ENCODE measurements at places on chromosomes 3 and 15. TPM values are rescaled to one million over a fixed set of nuclear protein-coding genes. Genes with fewer than 3 reads are reported as not detected.

Gene H1-8
- not detected for polyA plus RNA-seq

DNA sequence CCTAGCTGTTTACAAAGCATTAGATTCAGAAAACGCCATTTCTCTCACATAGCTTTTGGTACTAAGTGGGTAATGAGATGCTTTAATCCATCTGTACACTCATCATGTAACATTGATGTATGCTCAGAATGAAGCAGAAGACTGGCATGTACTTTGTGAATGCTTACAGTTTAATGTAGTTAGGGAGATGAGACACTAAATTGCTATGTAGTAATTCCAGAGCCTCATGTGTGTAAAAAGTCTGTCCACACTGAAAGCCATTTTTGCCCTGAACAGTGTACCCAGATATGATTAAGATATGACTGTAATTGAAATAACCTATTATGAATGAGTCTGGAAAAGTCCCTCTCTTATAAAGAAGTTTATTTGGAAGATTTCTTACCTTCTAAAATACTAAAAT lies 66.5 kb downstream of the ARMC8 start:
- DNase-seq, result peak; percentile 55

GRCh38 chr3:67526246-67526645 lies 128.2 kb downstream of the SUCLG2 start:
- DNase-seq, result peak; percentile 78

DNA sequence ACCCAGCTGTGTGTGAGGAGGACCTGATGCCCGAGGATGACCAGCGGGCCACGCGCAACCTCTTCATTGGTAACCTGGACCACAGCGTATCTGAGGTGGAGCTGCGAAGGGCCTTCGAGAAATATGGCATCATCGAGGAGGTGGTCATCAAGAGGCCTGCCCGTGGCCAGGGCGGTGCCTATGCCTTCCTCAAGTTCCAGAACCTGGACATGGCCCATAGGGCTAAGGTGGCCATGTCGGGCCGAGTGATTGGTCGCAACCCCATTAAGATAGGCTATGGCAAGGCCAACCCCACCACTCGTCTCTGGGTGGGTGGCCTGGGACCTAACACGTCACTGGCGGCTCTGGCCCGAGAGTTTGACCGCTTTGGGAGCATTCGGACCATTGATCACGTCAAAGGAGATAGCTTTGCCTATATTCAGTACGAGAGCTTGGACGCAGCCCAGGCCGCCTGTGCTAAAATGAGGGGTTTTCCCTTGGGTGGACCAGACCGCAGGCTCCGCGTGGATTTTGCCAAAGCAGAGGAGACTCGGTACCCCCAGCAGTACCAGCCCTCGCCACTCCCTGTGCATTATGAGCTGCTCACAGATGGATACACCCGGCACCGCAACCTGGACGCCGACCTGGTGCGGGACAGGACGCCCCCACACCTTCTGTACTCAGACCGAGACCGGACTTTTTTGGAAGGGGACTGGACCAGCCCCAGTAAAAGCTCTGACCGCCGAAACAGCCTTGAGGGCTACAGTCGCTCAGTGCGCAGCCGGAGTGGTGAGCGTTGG lies 1.5 kb downstream of the RBM15B start:
- no peak for DNase-seq

DNA sequence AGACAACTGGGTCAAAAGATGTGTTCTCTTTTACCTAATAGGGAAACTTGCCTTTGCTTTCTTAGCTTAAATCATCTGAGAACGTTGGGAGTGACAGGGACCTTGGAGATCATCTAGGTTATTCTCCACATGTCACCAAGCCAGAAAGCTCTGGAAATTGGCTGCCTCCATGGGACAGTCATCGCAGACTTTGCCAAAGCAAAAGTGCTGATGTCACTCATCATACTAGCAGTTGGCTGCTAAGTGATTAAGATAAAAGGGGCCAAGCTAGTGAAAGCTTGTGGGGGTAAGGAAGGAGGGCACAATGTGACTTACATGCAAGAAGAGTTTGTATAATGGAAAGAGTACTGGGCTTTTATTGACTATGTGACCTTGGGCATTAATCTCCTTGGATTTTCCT lies 198.0 kb upstream of the PFN2 start:
- DNase-seq, result no peak

GRCh38 chr15:79310612-79310984 lies 314 bp upstream of the TMED3 start:
- peak; percentile 25 for DNase-seq

Gene CTNNB1
- polyA plus RNA-seq, result 135 TPM

- DNase-seq, result no peak
These were observed 22.6 kb downstream of the OSTN start for GRCh38 chr3:191221638-191222037.

Gene RBMS3
- polyA plus RNA-seq, result 3.0 TPM

DNA sequence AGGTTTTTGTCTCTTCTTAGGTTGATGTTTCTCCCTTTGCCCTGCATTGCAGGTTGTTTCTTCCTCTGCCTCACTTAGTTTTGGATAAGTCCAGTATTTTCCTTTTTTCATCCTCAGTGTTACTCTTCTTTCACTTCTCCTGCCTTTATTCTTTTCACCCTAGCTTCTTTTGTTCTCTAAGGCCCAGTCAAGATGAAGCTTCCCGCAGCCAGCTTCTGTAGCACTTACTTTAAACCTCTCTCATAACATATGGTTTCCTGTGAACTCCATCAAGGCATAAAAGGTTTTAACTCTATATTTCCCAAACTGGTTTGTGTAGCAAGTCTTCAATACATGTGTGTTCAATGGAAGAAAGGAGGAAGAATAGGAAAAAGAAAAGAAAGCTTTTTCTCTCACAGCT lies 54.1 kb downstream of the TP63 start:
- no peak for DNase-seq

Gene IL5RA
- not detected for polyA plus RNA-seq

Gene WDR93
- not detected for polyA plus RNA-seq
